Stimulated activated CD8-positive, alpha-beta memory T cell treated with anti-CD3 and anti-CD28 coated beads, Interleukin-15, amount 100 ng/mL, for 4 hours (primary cell): ENCODE measurements at places on chromosomes 2 and 18.

DNA sequence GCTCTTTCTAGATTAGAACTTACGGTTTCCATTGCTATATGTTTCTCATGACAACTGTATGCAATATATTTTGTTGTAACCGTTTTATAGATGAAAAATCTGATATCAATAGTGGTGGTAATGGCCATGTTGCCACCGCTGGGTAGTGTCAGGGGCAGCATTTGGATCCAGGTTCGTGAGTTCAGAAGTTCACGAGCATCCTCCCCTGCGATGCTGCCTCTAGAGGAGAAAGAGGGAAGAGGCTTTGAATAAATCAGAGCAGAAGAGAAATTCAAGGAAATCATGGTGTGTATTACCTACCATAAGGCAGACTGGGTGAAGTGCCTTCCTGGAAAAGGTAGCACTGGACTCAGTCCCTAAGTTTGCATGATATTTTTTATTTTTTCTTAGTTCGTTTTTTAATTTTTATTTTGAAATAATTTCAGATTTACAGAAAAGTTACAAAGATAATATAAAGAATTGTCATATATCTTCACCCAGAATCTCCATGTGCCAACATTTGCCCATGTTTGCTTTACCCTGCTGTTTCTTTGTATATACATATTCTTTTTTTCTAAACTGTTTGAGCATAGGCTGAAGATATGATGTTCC lies 3.3 kb upstream of the ZBTB7C start:
- no peak for DNase-seq

GRCh38 chr2:48753228-48753627 lies 2.3 kb downstream of the LHCGR start:
- no peak for DNase-seq

GRCh38 chr18:56034949-56035348 lies 447.0 kb upstream of the TCF4 start:
- DNase-seq, result no peak

- no peak for DNase-seq
Observed at GRCh38 chr2:216683846-216684245, 11.5 kb downstream of the IGFBP5 start.
